ENCODE measurements at places on chromosomes 5 and 9. TPM values are rescaled to one million over a fixed set of nuclear protein-coding genes. Genes with fewer than 3 reads are reported as not detected.

Gene SLC9A3
- 0.97 TPM for total RNA-seq

Gene LRRC19
- not detected for total RNA-seq

Gene MCCC2
- total RNA-seq, result 23.2 TPM

Gene HOMER1
- total RNA-seq, result 12.6 TPM

DNA sequence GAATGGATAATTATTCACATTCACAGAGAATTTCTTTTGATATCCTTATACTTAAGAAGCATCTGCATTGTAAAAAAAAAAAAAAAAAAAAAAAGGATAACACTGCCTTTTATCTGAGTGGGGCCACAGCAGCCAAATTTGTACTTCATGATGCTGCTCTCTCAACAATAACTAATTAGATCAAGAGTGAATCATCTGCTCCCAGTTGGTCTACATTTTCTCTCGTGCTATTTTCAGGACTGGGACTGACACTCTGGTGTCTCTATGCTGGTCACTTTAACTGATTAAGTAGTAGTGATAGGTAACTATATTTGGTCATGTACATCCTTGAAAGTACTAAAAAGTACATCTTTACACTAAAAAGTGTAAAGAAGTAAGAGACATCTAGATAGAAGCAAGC is 90.1 kb downstream of the RFX3 start:
- no peak for DNase-seq

DNA sequence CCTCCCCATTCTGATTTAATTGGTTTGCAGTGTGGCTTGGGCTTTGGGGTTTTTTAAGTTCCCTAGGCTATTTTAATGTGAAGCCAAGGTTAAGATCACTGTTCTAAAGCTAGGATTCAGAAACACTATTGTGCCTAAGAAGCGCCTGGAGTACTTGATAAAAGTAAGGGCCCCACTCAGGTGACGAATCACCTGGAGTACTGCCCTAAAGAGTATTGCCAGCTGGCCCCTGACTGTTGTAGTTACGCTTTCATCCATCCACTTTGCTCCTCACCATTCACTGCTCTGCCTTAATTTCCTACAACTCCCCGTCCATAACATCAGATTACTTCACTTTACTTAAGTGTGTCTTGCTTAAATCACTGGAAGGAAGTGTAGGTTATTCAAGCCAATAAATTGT is 119.3 kb downstream of the CD180 start:
- DNase-seq, result no peak

GRCh38 chr9:31275419-31275818 is 1109.0 kb upstream of the ACO1 start:
- no peak for DNase-seq

- DNase-seq, result no peak
These were observed 474.2 kb downstream of the GADD45G start for GRCh38 chr9:90078988-90079421.

GRCh38 chr9:70484232-70485130 is 70.0 kb upstream of the KLF9 start:
- DNase-seq, result peak; percentile 92

DNA sequence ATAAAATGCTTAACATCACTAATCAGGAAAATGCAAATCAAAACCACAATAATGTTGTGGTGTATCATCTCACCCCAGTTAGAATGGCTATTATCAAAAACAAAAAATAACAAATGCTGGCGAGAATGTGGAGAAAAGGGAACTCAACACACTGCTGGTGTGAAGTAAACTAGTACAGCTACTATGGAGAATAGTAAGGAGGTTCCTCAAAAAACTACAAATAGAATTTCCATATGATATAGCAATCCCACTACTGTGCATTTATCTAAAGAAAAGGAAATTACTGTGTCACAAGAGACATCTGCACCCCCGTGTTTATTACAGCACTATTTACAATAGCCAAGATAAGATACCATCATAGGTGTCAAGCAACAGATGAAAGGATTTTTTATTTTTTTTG is 214.5 kb upstream of the RASA1 start:
- no peak for DNase-seq

DNA sequence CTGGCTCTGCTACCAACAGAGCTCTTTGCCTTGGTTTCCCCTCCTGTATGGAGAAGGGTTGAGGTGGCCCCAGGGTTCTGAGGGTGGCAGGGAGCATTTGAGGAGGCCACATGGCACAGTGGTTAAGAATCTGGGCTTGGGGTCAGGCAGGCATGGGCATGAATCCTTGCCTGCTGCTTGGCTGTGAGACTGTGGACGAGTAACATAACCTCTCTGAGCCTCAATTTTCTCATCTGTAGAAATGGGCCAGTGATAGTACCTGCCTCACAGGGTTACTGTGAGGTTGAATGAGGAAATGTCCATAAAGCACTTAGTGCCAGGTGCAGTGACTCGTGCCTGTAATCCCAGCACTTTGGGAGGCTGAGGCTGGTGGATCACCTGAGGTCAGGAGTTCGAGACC is 5.1 kb upstream of the NDST1 start:
- no peak for DNase-seq

DNA sequence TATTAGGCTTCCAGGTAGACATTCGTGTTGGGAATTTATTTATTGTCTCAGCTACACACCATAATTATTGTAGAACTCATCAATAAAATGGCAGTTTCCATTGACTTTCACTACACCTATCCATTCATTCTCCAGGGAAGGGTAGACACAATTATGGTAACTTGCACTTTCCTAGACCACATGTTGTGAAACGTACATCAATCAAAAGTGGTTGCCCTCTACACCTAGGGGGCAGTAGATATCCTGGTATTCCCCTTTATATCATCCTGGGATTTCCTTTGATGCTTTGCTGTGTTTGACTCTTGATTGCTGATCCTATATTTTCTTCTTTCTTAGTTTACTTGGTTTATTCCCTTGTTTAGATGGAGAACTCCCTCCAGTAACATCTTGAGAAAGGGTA is 47.9 kb downstream of the ADGRV1 start:
- no peak for DNase-seq

DNA sequence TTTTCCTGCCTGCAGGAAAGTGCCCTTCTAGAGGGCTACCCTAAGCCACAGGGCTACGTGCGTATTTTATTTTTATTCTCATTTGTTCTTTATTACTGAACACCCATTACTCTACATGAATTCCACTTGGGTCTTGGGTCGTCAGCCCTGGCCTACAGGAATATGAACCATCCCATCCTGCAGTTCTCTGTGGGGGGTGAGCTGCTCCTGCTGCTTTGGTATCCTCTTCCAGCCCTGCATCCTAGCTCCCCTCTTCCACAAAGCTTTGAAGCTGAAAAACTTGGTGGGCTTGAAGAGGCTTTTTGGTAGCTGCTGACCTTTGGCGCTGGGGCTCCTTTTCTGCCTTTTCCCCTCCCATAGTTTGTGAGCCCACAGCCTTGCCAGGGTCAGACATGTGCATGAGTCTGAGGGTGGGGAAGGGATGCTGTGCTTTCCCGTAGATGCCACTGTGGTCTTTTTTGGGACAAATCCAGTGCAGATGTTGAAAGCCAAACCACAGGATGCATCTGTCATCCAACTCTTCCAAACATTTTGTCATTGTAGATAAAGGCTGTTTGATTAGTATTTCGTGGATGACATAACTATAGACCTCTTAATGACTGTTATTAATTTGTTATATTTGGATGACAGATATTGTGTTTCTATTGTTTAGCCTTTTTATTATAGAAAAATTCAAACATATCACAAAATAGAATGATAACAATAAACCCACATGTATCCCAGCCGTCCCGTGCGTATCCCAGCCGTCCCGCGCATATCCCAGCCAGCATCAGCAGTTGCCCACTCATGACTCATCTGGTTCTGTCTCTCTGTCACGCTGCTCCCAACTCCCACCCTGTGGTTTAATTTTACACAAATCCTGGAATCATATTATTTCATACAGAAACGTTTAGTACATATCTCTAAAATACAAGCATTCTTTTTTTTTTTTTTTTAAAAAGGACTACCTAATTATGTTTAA is 43.9 kb downstream of the SLC46A2 start:
- DNase-seq, result peak; percentile 29

DNA sequence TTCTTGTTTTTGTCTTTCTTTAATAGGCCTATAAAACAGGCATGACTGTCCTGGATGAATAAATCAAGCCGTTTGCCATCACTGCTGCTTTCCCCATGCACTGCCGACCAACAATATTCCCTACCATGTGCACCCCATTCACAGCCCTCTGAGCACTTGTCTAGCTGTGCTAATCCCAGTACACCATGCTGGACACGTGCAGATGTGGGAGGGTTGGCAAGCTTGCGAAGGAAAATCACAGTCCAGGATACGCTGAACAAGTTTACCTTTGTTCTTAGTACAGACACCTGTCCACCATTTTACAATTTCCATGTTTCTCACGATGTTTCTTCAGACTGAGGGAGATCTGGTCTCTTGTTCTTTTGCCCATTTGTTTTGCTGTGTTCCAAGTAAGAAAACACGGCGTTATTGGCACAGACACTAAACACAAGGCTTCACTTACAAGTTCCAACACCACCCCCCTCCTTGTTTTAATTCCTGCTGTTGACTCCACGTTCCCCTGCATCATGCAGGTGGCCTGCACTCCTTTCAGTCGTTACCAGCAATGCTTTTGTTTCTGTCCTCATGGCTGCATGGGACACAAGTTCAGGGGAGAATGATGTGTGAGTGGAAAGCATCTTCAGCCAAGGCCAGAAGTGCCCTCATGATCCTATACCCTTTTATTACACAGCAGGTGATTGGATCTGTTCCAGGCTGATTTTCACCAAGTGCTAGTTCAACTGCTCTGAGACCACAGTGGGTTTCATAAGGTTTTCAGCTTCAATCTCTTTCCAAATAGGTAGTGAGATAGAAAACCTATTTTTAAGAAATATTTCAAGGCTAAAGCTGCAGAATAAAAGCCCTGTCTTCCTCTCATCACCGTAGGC is 608.9 kb downstream of the IRX1 start:
- no peak for DNase-seq

DNA sequence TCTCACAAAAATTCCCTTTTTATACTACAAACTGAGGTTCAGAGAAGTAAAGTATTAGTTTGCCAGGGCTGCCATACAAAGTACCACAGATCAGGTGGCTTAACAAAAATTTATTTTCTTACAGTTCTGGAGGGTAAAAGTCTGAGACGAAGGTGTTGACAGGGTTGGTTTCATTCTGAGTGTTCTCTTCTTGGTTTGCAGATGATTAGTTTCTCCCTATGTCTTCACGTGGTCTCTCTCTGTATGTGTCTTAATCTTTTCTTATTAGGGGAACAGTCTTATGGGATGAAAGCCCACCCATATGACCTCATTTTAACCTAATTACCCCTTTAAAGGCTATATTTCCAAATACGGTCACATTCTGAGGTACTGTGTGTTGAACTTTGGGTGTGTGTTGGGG is 274.2 kb downstream of the BRINP1 start:
- DNase-seq, result no peak

GRCh38 chr9:21016701-21017491 is 14.5 kb downstream of the HACD4 start:
- peak; percentile 47 for DNase-seq

- DNase-seq, result no peak
These were observed 117.8 kb downstream of the ZNF354C start for GRCh38 chr5:179177711-179178575.

DNA sequence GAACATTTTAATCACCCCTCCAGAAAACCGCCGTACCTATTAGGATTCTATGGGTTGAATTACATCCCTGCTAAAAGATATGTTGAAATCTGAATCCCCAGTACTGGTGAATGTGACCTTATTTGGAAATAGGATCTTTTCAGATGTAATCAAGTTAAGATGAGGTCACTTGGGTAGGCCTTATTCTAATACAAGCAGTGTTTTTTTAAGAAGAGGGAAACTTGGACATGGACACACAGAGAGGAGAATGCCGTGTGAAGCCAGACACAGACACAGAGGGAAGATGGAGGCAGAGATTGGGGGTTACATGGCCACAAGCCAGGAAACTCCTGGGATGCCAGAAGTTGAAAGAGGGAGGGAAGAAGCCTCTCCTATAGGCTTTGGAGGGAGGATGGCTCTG is 183.5 kb downstream of the GNA14 start:
- no peak for DNase-seq

- no peak for DNase-seq
These were observed 3.9 kb upstream of the FBP1 start for GRCh38 chr9:94643176-94643575.

DNA sequence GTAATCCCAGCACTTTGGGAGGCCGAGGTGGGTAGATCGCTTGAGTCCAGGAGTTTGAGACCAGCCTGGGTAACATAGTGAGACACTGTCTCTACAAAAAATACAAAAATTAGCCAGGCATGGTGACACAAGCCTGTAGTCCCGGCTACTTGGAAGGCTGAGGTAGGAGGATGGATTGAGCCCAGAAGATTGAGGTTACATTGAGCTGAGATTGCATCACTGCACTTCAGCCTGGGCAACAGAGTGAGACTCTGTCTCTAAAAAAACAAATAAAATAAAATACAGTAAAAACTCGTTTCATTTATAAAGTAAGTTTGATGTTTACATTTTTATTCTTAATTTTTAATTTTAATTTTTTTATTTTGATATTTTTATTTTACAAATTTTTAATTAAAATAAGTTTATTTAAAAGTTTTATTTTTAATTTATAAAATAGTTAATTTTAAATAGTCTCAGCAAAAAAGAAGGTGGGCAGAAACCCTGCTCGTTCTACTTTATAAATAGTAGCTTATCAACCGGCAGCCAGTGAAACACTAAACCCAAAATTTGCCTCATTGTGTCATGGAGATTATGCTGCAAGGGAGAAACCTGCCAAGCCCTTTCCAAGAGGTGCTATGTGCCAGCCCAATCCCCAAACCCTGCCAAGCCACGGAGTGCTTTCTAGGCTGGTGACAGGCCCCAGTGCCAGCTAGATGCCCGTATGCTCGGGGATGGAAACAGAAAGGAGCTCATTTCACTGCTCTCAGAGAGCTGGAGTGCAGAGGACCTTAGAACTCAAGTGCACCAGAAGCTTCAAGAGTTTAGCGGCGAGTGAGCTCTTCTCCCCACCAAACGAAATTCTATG is 38.9 kb downstream of the SERINC5 start:
- DNase-seq, result no peak

DNA sequence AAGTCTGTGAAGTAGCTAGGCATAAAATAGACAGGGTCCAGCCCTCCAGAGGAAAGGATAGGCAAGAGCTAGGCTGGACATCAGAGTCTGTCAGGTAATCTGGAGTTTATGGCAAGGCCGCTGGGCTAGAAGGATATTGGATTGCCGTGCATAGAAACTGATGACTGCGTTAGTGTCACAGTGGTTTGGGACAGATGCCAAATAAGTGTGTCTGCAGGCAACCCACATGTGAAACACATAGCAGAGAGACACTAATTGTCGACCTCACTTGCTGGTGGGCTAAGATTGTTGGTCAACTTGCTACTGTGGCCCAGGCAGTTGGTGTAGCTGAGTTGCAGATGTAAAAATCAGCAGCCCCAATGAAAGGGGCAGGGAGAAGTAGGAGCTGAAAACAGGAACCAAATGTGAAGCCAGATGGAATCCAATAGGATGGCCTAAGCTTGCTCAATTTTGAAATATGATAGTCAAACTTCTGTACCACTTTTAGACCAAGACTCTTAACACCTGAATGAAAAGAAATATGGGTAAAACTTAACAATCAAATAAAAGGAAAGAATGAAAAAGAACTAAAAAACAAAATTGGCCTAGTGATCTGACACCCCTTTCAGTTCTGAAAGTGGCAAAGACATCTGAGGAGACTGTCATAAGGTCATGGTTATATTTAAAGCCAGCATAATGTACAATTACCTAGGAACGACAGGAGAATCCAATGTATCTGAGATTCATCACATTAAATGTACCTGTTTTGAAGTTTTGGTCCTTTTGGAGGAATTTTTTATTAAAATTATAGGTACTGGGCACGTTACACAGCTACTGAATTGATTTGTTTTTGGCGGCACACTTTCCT is 243.3 kb upstream of the ACTBL2 start:
- no peak for DNase-seq

- no peak for DNase-seq
These were observed 31.5 kb upstream of the NSMF start for GRCh38 chr9:137490532-137491186.
